Fibroblast of skin of left quadriceps (primary cell): ENCODE measurements at places on chromosomes 6 and 20.

- DNase-seq: no peak
Measured at GRCh38 chr6:51511081-51511480, 576.3 kb downstream of the PKHD1 start.

- no peak for DNase-seq
Measured at GRCh38 chr6:145547594-145548335, 187.6 kb downstream of the EPM2A start.

- no peak for DNase-seq
Measured at GRCh38 chr6:110856296-110856695, 18.3 kb upstream of the AMD1 start.

DNA sequence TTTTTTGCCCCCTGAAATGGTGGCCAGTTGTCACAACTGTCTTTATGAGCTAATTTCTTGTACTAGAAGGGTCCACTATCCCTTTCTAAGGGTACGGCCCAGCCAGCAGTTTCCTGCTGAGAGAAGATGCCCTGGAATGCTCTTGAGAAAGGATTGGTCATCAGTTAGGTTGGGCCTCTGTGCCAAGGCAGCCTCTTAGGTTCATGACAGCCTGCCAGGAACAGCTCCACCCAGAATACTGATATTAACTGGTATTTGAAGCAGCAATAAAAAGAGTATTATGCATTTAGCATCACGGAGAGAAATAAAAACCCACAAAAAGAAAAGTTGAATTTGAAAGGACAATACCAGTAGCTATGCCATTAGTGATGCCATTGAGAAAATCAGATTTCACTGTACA, 9.0 kb upstream of the HINT3 start:
- no peak for DNase-seq

DNA sequence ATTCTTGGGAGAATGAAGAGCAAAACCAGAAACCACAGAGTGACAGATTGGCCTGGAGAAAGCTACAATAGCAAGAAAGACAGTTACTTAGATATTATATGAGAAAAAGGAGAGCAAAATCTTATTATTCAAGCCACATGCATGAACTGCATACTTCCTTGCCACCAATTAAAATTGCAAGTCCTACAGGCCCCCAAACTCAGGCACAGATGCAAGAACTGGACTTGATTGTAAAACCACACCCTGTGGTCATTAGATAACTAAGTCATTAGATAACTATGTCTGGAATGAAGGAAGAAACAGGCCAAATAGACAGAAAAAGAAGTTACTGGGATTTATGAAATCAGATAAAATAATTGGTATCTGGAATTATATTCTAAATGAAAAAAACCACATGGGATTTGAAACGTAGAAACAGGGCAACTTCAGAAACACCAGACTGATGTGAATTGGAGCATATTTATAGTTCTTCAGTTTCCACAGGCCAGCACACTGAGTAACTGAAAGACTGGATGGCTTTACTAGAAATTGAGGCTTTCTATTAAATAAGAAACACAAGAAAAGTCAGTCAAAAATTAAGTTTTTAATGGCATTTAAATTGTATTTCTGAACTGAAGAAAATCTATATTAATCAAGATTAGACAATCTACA, 49.4 kb upstream of the CARMIL1 start:
- DNase-seq: peak; percentile 85

- peak; percentile 76 for DNase-seq
Measured at GRCh38 chr20:33130568-33131061, 37.3 kb upstream of the BPIFA2 start.

DNA sequence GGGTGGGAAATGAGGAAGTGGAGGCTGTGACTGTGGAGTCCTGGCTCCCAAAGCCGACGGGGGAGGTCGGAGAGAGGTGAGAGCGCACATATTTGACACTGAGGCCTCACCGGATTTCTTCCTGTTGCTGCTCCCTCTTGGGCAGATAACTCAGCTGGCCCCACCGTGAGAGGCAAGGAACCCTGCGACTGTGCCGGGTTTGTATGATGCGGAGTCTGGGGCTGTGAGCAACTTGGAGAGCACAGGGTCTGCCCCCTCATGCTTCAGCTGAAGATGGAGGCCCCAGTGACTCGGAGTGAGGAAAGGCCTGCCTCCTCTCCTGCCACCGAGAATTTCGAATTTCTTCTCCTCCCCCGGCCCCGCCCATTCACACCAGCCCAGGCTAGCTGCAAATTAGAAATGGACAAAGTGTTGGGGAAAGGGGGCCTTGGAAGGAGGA, 160.6 kb downstream of the GRM4 start:
- DNase-seq: no peak
